ENCODE measurements at places on chromosomes 4 and X.

DNA sequence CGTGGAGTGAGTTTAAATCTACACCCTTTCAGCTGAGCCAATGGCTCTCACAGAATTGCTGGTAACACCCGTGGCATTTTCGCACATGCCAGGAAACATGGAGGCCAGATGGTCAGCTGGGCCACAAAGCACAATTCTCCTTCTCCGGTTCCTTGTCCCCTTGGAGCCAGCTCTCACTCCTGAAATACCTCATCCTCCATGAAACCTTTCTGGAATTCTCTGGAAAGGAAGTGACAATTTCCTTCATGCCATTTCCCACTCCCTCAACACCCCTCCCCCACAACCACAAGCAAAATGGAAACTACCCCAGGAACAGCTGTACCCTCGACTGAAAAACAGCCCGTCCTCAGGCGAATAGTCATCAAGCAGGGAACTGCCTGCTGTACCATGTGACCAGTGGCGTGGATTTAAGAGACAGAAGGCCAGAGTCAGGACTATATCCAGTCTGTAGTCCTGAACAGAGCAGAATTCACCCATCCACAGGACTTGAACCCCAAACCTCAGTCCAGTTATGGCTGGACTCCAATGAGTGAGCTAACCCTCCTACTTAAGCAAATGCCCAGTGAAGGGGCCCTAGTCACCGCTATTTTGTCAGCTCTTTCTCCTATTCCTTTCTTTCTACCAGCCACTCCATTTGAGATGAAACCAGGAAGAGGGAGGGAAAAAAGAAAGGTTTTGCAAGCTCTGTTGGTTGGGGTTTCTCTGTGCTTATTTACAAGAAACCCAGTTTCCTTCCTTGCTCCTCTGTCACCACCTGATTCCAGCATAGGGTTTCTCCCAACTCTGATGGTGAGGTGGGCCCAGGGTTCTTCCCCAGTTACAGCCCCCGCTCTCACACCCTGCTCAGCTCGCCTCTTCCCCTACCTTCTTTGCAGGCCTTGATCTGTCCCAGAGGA lies 24.5 kb downstream of the ELF4 start:
- DNase-seq, result no peak

GRCh38 chr4:101419336-101420135 lies 72.2 kb upstream of the PPP3CA start:
- DNase-seq, result no peak

DNA sequence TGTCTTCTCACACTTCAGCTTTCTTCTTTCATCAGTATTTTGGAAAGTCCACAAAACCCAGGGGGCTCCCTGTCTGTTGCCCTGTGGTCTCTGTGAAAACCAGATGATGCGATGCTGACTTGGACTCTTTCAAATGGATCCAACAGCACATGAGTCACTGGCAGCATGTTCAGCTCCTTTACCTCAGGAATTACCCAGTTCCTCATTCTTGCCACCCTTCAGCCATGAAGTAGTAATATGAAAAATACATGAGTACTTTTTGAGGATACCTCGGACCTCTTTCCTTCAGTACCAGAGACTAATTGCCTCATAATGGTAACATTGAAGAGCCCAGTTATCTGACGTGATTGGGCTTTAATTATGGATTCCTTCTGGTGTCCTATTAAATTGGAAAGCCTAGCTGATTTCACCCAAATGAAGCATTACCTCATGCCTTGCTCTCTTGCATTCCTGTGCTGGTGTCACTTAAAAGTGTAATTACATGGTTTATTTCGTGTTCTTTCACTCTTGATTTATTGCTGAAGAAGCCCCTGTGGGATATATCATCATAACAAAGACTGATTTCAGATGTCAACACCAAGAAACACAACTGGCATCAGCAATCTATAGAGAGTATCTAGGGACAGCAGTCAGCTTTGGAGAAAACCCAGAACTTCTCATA lies 63.4 kb downstream of the NFKB1 start:
- DNase-seq, result no peak

DNA sequence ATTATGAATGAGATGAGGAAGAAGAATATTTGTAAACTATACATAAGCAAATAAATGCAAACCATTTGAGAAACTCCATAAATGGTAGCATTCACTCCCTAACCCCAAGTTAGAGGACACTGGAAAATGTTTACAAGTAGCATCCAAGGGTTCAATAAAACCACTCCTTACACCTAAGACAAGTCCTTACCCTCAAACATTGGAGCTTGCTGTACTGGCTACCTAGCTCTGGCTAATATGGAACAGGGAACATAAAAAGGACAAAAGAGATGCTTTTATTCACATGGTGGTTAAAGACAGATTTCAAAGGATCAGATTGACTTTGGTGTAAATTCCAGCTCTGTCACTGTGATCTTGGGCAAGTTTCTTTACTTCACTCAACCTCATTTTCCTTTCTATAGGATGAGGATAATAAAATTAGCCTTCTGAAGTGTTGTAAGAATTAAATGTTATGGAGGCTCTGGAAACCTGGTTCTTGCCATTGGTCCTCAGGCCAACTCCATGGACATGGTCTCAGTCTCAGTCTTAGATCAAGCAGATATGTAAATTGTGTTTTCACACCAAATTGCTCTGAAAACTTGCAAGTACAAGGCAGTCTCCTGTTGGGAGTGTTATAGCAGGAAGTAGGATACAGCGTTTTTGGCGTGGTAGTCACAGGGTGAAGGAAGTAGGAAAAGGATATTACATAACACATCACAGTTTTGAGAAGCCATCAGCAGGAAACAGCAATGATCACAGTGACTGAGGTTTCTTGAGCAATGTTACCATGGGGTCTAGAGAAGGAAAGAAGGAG lies 3.3 kb downstream of the CXCL1 start:
- no peak for DNase-seq

GRCh38 chr4:152565333-152565732 lies 29.4 kb upstream of the FBXW7 start:
- DNase-seq, result no peak

GRCh38 chr4:30945586-30945985 lies 225.4 kb downstream of the PCDH7 start:
- DNase-seq, result no peak

GRCh38 chrX:71623714-71624113 lies 5.4 kb upstream of the CXCR3 start:
- DNase-seq, result no peak

- no peak for DNase-seq
These were observed 529 bp downstream of the DHRSX start for GRCh38 chrX:2500091-2500802.

GRCh38 chr4:109046471-109047201 lies 255.8 kb downstream of the COL25A1 start:
- DNase-seq, result no peak

- DNase-seq, result no peak
These were observed 127.4 kb downstream of the SLC39A8 start for GRCh38 chr4:102217775-102218355.

DNA sequence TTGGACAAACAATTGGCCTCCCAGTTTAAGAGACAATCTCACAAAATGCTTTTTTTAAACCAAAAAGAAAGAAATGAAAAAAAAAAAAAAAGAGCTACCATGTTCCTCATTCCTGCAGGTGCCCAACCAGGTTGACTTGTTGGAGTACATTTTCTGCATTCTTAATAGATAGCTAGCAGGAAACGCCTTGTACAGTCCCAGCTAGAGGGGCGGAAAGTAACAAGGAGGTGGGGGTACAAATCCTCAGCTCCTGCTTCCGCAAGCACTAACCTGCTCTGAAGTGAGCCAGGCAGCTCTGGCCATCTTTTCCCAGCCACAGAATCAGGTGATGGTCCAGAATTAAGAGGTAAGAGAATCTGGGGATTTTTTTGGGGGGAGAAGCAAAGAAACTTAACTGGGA lies at the start of gene VGLL1:
VGLL1 (plus strand) TSS at position 265 of the 400 bp plus-strand sequence. CDS start 3,806 bp downstream, outside the sequence.
- DNase-seq, result no peak

DNA sequence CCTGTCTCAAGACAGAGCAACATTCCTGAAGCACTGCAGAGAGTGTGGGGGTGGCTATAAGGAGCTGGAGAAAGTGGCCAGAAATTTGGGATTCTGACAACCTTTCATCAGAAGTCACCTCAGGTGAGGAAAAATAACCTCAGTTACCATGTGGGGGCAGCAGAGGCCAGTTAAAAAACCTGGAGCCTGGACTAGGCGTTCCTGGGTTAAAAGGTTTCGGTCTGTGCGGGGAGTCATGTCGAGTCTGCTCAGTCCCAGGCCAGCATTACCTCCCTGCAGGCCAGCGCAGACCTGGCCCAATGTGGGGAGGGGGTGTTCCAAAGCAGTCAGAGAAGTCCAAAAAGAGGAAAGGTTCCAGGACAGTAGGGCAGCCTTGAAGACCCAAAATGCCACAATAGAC lies 10.9 kb upstream of the NALF2 start:
- DNase-seq, result no peak

DNA sequence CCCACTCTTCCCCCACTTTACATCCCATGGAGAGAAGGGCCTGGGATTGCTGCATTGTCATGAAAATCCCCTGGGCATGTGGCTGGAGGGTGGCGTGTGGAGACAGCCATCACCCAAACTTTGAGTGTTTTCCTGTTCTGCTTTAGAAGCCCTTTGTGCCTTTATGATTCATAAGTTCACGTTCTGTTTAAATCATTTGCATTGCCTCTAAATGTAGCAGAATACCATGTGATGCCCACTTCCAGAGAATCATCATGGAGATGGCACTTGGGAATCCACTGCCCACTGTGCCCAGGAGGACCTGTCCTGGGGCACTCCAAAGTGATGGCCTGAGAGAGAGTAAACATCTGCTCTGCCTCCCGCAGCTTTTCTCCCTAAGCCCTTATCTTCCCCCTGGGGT lies 52.8 kb downstream of the MED28 start:
- DNase-seq, result no peak

DNA sequence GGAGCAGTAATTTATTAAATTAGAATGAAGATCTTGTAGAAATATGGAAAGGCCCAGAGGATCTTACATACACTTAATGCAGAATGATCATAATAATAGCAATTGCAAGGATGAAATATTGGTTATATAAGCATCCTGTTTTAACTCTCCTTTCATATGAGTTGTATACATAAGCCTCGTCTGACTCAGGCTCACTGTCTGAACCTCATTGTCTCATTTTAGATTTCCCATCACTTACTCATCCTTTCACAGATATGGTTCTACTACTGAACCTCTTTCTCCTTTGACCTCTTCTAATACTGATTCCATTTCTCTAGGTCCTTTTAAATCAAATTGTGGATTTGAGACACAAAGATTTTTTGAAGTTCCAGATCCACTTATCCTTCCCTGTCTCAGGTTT lies 277.3 kb upstream of the TRPC5 start:
- no peak for DNase-seq

- no peak for DNase-seq
These were observed 330.3 kb downstream of the TRAM1L1 start for GRCh38 chr4:116755051-116755450.

DNA sequence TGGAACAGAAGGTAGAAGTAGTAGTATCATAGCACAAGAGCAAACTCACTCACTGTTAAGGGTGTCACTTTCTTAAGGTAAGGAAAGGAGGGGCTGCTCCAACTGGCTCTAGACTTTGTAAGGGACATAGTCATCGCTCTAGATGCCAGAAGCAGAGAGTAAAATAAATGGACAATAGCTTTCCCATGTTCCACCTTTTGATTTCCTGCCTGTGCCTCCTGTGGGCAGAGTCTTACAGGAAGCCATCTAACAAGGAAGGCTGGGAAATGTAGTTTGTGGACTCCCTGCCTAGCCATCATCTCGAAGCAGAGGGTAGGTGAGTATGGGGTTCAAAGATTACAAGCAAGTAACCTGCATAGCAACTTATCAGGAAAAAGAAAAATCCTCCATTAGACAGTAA lies 1.7 kb upstream of the METTL14 start:
- DNase-seq, result no peak

- no peak for DNase-seq
These were observed 34.2 kb downstream of the ARHGEF9 start for GRCh38 chrX:63750811-63751210.

- DNase-seq, result no peak
These were observed 2.3 kb downstream of the CD99 start for GRCh38 chrX:2693113-2694002.

DNA sequence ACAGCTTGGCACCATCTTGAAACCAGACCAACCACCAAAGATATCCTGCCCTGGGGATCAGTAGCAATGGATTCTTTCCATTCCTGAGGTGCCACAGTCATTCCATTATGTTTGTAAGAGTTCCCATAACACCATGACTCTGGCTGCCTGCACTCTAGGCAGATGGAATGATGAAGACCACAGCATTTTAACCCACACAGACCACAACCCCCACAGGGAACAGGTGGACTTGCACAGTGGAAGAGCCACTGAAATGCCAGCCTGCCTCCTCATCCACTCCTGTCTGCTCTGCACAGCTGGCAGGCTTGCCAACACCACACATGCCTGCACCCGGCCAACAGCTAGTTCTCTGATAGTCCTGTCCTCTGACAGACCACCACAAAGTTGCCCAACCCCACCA lies 2362.2 kb upstream of the AGA start:
- DNase-seq, result no peak

DNA sequence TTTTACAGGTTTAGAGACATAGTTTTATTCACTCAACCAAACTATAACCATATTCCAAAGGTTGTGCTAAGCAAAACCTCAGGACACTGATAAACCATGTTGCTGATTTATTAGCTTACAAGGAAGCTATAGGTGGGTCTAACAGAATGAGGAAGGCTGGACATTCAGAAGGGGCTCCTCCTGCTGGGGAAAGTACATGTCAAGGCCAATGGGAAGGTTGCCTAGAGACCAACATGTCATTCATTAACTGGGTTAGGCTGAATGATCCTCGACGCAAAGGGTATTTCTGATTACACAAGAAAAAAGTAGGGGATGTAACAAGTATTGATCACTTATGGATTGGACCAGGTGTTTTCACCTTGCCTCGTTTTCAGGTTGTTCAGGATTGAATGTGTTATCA lies 30.3 kb downstream of the SLC10A6 start:
- DNase-seq, result no peak

DNA sequence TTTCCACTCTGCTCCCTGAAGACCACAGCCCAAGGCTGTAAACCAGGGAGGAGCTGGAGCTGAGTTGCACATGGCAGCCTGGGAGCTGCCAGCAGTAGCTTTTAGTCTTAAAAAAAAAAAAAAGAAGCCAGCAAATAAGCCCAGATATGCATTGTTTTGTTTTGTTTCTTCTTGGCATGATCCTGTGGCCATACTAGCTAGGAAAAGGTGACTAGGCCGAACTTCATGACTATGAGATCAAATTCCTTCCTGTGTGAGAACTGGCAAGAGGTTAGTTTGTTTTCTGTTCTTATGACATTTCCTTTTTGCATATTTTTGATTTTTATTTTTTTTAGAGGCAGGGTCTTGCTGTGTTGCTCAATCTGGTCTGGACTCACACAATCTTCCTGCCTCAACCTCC lies 323.3 kb downstream of the DCTD start:
- no peak for DNase-seq

GRCh38 chrX:119008110-119008744 lies 33.8 kb downstream of the LONRF3 start:
- DNase-seq, result no peak

- no peak for DNase-seq
These were observed 46.4 kb upstream of the GATB start for GRCh38 chr4:151807220-151807619.

Data from ascending aorta (tissue), 2 donors.